HEK293T (cell line): ENCODE measurements at places on chromosomes 12 and 14.

GRCh38 chr12:112907415-112908157 lies 824 bp downstream of the OAS1 start:
- DNase-seq: no peak

DNA sequence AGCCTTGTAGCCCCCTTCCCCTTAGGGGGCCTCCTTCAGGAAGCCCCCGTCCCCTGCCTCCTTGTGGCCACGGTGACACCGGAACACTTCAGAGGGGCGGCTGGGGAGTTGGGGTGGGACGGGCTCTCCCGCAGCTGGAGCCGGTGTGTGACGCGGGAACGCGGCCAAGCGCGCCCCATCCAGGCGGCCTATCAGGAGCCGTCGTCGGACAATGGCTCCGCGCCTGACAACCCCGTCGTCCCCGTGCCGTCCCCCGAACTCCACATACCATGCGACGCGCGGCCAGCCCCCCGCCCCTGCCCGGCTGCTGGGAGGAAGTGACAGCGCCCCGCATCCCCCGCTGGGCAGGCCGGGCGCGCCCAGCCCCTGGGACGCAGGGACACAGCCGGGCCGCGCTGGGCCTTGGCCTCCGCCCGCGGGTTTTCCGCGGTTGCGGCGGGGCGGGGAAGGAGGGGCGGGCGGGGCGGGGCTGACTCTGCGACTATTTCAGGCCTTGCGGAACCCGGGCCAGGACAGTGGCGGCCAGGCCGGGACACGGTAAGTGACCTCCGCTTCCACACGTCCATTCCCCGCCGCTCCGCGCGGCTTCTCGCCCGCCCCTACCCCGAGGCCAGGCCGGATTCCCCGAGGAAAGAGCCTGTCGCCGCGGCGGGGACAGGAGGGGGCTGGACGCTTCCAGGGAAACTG lies at the start of gene TNFAIP2:
TNFAIP2 (plus strand) TSS at position 515 of the 687 bp plus-strand sequence. CDS start 2,997 bp downstream, outside the sequence.
- no peak for DNase-seq

DNA sequence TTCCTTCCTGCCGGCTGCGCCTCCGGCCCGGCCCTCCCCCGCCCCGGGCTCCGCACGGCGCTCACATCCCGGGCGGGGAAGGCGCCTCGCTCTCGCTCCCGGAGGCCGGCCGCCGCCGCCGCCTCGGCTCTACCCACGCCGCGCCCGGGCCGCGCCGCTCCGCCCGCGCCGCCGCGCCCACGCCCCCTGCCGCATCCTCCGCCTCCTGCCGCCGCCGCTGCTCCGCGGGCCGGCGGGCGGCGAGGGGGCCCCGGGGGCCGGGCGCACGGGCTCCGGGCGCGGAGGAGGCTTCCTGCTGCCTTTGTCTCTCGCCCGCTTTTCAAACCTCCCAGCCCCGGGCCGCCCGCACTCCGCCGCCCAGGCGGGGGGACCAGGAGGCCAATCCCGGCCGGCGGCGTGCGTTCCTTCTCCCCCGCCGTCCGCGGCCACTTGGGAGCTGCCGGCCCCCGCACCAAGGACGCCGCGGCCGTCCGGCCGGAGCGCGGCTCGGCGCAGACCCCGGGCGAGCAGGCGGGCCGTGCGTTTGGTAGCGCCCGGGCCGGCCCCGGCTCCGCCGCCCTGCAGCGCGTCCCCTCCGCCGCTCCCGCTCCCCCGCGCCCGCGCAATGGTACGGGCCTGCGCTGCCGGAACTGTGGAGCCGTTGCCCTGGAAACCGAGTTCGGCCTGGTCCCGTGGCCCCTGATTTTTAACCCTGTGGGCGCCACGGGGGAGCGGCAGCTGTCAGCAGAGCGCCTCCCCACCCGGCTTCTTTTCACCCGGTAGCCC lies at the start of gene FBXL14:
FBXL14 (minus strand) TSS at position 321 of the 765 bp plus-strand sequence. CDS start 515 bp downstream, outside the sequence.
- DNase-seq: peak; percentile 81

- DNase-seq: no peak
Measured at GRCh38 chr12:110371408-110372055, 32.0 kb downstream of the ANAPC7 start.

DNA sequence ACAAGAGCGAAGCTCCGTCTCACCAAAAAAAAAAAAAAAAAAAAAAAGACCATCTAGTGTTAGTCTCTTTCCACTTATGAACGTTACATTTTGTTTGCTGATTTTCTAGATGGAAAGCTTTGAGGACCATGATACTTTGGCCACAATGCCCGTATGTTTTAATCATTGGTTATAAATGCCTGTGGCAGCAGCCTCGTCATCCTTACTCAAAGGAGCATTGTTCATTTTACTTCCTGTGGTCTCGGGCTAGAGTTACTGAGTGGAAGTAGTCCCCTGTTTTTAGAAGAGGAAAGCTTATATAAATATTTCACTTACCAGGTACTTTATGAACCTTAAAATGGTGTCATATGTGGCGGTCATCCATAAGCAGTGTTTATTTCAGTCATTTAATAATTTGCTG lies 359.9 kb downstream of the AEBP2 start:
- DNase-seq: no peak

GRCh38 chr12:42790761-42791151 lies 201.2 kb upstream of the PRICKLE1 start:
- no peak for DNase-seq

GRCh38 chr12:122851820-122852219 lies 16.6 kb downstream of the HIP1R start:
- no peak for DNase-seq

GRCh38 chr12:63977441-63977840 lies 132.9 kb downstream of the SRGAP1 start:
- no peak for DNase-seq

GRCh38 chr12:9944391-9944790 lies 12.2 kb upstream of the CLEC2A start:
- no peak for DNase-seq

GRCh38 chr12:561391-561705 lies 101.6 kb downstream of the B4GALNT3 start:
- no peak for DNase-seq

DNA sequence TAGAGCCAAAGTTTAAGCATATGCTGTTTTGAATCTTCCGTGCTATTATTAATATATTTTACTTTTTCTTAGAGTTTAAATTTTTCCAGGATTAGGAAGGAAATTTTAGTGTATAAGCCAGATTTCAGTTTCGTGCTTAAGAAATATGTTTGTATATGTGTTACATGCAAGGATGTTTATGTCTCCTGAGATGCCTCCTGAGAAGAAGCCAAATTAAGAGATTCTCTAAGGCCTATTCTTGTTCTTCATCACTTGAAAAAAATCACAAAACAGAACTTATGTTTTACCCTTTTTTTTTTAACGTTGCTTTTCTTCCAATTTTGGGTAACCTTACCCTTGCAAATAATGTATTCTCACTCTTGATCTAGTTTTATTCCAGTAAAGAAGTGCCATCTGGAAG lies 412.7 kb downstream of the TMTC2 start:
- no peak for DNase-seq

- DNase-seq: peak; percentile 6
Measured at GRCh38 chr12:90253674-90254181, 545.1 kb upstream of the ATP2B1 start.

DNA sequence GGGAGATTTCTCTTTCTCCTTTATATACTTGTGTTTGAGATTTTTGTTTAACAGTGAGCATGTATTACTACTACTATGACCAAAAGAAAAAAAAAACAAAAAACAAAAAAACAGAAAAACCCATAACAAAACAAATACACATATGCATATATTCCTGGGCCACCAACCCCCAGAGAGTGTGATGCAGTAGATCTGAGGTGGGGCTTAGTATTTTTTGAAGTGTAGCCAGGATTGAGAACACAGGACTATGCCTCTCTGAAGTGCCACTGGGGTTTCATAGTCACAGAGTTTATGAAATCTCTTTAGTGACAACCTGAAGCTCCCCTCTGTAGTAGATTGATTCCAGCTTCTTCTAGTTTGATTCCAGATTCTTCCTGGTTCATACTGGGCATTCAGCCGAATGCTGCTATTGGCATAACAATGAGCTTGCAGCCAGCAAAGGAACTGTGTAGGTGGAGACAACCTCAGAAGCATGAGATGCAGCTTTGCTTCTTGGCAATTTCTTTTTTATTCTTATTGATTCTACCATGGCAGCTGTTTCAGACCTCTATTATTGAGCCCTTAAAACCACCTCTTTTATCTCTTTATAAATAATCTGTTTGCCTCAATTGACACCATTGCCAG lies 15.5 kb upstream of the ANO4 start:
- DNase-seq: no peak

DNA sequence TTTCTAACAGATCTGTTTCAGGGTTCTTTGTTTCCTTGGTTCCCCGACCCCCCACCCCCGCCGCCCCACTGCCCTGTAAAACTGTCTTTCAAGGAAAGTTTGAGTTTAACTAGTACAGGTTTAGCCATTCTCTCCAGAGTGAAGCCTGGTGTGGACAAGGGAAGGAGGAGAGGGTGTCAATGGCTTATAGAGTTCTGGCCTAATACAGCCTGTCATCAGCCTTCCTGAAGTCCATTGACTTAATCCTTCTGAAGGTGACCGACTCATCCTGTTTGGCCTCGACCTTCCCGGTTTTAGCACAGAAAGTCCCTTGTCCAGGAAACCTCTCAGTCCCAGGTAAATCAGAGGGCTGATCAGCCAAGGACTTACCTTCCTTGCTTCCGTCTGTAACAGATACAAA lies 11.0 kb upstream of the P2RX4 start:
- no peak for DNase-seq

DNA sequence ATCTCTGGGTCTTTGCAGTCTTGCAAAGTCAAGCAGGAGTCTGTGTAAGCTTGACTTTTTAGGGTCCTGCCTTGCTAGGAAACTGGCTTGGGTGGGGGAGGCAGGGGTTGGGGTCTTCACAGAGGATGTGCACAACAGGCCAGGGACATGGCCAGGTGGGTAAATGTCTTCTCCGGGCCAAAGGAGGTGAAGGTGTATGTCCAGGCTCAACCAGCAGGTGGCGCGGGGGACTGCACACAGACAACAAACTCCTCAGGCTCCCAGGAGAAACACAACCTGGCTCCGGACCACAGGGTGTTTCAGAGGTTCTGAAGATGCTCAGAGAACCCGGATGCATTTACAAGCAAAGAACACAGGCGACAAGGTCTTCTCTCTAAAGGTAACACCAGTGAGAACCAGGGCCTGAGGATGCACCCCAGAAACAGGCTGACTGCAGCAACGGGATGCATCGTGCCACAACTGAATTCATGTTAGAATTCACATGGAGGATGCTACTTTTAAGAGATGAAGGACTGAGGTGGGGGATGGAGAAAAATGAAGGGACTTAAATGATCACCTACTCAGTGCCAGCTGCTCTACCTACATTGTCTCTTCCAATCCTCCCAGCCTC lies 56.0 kb downstream of the PLEKHG3 start:
- peak; percentile 82 for DNase-seq

DNA sequence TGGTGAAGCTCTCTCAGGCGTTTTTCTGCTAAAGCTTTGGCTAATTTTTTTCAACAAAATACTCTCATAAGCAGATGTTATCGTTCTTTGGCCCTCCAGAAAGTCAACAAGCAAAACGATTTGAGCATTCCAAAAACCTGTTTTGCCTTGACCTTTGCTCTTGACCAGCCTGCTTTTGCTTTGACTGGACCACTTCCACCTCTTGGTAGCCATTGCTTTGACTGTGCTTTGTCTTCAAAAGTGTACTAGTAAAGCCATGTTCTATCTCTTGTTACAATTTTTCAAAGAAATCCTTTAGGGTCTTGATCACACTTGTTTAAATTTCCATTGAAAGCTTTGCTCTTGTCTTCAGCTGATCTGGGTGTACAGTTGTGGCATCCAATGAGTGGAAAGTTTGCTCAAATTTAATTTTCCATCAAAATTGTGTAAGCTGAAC lies 10.7 kb upstream of the ARID4A start:
- DNase-seq: no peak

DNA sequence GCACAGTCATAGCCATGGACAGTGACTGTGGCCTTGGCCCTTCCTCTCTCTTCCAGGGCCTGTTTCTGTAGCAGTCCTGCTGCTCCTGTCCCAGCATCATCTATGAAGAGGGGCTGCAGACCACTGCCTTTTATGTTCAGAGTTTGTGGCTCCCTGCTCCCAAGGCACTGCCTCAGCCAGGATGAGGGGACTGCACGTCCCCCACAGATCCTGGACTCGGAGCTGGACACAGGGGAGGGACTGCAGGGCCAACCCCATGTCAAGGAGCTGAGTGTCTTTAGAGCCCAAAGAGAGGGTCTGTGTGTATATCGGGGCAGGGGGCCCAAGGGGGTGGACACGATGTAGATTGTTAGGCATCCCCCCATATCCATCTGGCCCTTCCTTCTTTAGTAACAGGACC lies 60.6 kb upstream of the DIO3 start:
- DNase-seq: no peak

DNA sequence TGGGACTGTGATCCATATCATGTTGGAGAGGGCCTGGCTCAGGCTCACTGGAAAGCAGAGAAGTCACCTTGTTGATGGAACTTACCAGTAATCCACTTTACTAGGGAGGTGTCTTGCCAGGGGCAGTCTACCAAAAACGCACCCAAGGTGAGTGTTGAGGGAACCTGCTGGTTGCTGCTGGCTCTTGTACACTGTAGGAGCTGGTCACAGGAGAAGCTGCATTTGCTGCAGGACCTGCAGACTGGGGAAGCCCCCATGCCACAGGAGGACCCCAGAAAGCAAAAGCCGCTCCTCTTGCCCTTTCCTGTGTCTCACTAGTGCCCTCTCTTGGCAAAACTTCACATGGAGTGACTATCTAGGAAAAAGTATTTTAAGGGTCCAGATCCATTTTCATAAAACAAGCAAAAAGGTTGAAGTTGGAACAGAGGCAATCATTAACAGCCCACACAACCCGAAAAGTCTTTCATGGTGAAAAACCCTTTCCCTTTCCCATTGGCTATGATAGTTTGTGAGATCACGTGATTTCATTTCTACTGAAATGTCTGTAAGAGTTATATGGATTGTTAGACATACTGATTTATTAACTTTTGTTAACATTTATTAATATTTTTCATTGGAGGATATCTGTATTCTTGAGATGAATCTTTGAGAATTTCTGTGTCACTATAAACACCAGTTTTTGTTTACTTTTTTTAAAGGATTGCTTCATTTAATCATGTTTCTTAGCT lies 59.2 kb downstream of the RASSF8 start:
- DNase-seq: peak; percentile 45

GRCh38 chr14:37081218-37081617 lies 91.2 kb downstream of the SLC25A21 start:
- no peak for DNase-seq

- DNase-seq: no peak
Measured at GRCh38 chr14:99425272-99425681, 55.4 kb downstream of the SETD3 start.

- DNase-seq: no peak
Measured at GRCh38 chr12:7241404-7242005, 52.0 kb downstream of the PEX5 start.

GRCh38 chr14:77142005-77142800 lies 612 bp upstream of the ZDHHC22 start:
- no peak for DNase-seq

- DNase-seq: no peak
Measured at GRCh38 chr14:78829274-78829673, 659.1 kb downstream of the NRXN3 start.

DNA sequence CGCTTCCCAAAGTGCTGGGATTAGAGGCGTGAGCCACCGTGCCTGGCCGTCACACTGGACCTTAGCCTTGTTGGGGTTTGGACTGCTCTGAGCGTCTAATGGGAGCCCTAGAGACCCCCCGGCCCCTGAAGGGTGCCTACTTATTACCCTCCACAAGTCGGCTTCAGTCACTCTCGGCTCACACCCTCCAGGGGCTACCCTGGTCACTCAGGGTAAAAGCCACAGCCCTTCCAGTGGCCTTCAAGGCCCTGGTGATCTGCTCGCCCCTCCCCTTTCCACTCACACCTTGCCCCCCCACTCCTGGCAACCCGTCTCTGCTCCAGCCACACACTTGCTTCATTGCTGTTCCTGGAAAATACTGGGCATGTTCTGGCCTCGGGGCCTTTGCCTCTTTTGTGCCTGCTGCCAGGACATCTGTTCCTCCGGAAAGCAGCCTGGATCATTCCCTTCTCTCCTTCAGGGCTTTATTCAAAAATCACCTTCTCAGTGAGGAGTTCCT lies 3.6 kb upstream of the MORN3 start:
- no peak for DNase-seq
